HTR-8/SVneo (cell line): ENCODE measurements at places on chromosomes 3 and 15.

- DNase-seq: no peak
These were observed 1.7 kb downstream of the SEMA3B start for GRCh38 chr3:50270422-50271224.

DNA sequence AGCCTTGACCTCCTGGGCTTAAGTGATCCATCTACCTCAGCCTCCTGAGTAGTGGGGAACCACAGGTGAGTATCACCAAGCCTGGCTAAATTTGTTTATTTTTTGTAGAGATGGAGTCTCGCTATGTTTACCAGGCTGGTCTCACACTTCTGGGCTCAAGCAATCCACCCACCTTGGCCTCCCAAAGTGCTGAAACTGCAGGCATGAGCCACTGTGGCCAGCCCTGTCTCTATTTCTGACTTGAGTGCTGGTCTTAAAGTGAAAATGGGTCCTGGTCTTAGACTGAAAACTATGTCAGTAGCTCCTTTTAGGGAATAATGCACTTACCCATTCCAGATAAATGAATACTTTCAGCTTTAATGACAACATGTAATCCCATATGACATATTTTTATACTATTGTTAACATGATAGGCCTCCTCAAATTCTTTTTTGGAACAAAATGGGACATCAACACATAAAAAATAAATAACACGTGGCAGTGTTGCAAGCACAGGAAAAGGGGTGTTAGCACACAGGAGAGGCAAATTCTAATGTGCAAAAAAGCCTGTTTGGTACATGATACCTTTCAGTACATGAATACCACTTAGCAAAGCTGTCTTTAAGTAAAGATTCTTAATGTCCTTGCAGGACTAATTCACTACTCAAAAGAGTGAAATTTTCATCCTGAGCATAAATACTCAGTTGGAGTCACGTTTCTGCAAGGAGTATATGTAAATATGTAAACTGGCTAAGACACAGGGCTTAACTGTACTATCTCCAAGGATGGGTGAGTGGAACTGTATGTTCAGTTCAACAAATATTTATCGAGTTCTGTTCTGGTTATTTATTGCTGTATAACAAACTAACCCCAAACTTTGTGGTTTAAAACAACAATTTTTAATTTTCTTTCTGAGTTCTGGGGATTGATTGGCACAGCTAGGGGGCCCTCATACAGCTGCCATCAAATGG lies 194.7 kb downstream of the NR1D2 start:
- DNase-seq: no peak

- no peak for DNase-seq
These were observed 283.2 kb downstream of the ZBTB20 start for GRCh38 chr3:114863848-114864247.

GRCh38 chr15:53843869-53844569 lies 84.6 kb upstream of the WDR72 start:
- DNase-seq: no peak

- no peak for DNase-seq
These were observed 49.5 kb upstream of the HACD2 start for GRCh38 chr3:123634149-123635051.
